ENCODE measurements at places on chromosomes 4 and X. TPM values are rescaled to one million over a fixed set of nuclear protein-coding genes. Genes with fewer than 3 reads are reported as not detected.
A peak's percentile ranks its signal among the peaks of the same experiment; 100 is the strongest.

DNA sequence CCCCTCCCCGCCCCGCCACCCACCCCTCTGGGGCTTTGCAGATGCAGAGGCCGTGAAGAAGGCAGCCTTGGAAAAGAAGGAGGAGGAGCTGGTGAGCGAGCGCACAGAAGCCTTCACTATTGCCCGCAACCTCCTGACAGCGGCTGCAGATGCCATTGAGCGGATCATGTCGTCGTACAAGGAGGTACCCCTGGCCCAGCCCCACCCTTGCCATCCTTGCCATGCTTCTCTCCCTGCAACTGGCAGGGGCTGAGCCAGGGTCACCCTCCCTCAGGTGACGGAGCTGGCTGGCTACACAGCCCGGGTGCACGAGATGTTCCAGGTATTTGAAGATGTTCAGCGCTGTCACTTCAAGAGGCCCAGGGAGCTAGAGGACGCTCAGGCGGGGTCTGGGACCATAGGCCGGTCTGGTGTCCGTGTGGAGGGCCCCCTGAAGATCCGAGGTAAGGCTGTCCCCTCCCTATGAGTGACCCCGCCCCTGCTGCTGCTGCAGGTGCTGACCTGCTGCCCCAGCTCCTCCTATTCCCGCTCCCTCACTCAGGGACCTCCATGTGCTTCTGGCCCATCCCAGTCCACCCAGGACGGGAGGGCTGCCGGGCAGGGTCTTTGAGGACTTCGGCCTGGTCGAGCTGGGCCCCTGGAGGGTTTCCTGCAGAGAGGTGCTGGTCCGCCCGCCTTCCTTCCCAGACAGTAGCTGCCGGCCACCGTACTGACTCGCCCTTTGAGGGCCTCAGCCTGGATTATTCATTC, 11.6 kb downstream of the ABCD1 start:
- no peaks in the 10 kb centered on the region for H3K27me3 ChIP-seq
- DNase-seq = no peak
- no peak overlapping the region for H3K27ac ChIP-seq
- peaks cover 10% of the 10 kb centered on the region for H3K36me3 ChIP-seq
- H3K4me3 ChIP-seq = no peak overlapping the region
- H3K4me1 ChIP-seq = no peaks in the 10 kb centered on the region

HMX1 gene
- not detected for total RNA-seq

DNA sequence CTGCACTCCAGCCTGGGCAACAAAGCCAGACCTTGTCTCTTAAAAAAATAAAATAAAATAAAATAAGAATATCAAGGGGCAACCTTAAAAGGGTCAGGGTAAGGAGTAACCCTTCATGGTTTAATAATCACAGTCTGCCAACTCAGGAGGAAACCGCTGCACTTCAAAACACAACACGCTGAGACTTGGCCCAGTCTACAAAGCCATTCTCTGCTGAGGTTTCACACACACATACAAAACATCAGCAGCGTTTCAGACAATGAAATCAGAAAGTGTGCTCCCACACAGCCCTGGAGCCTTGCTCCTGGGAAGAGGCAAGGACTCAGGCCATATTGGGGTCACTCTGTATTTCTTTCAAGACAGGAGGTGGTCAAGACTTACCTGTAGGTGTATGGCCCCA, 18.3 kb downstream of the SCARB2 start:
- no peak for DNase-seq
- H3K27ac ChIP-seq = peak overlapping the region; percentile 11
- peaks cover 28% of the 10 kb centered on the region for H3K4me1 ChIP-seq

- no peaks in the 10 kb centered on the region for H3K4me1 ChIP-seq
- H3K36me3 ChIP-seq = no peaks in the 10 kb centered on the region
- DNase-seq = no peak
- H3K27me3 ChIP-seq = no peaks in the 10 kb centered on the region
These were observed 659.2 kb upstream of the AADAT start for GRCh38 chr4:170748975-170749374.

DDIT4L gene
- 3.9 TPM for total RNA-seq

DNA sequence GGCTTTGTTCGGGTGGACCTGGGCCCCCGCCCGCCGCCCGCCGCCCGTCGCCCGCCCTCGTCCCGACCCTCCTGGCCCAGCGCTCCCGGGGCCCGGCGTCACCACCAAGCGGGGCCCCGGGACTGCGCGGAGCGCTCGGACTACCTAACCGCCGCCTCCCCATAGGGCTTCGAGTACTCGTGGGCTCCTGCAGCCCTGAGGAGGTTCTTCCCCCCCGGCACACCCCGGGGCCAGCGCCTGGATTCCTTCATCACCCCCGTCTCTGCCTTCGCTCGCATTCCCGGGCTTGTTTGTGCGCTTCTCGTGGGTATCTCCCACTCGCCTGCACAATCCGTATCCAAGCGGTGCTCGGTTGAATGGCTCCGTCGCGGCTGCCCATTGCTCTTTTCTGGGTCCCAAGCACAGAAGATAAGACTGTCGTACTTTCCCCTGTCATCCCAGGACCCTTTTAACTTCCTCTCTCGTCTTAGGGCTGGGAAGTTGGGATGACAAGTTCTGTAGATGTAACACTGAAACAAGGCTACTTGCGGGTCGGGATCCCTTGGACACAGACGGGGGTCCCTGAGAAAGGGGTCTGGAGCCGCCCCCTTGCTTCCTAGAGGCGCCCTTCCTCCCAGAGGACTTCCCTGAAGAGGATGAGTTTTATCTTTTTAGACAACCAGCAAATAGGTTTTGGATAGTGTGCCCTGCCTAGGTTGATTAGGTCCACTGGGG, 565 bp downstream of the MOB1B start:
- H3K4me1 ChIP-seq = 0 out of 2 replicates have a peak, but pooled peaks cover 1% of the 10 kb centered on the region
- peak overlapping the region; percentile 88 for H3K27ac ChIP-seq
- peaks cover 15% of the 10 kb centered on the region for H3K36me3 ChIP-seq
- DNase-seq = peak; percentile 21
- H3K4me3 ChIP-seq = peak overlapping the region; percentile 83
- H3K27me3 ChIP-seq = no peaks in the 10 kb centered on the region

ARHGAP36 gene
- not detected for total RNA-seq

GLUD2 gene
- total RNA-seq = 1.6 TPM

PTCHD1 gene
- not detected for total RNA-seq

ACTRT1 gene
- total RNA-seq = not detected

DNA sequence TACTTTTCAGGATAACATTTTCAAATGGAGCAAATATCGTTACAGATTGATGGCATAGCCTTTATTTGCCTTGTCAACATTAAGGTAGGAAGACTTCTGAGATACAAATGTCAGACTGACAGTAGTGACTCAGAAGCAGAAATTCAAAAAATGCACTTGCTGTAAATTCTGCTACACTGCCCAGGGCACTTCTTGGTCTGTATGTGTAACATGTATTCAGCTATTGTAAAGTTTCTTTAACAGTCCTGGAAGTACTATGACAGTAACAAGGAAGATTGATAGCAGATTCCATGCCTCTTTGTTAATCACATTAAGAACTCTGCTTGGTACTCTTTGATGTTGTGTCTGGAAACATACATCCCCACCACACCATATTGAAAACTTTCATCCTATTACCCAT, 69.6 kb upstream of the PCDH18 start:
- H3K4me3 ChIP-seq = no peak overlapping the region
- no peaks in the 10 kb centered on the region for H3K36me3 ChIP-seq
- no peak overlapping the region for H3K27ac ChIP-seq
- peaks cover 2% of the 10 kb centered on the region for H3K4me1 ChIP-seq

DNA sequence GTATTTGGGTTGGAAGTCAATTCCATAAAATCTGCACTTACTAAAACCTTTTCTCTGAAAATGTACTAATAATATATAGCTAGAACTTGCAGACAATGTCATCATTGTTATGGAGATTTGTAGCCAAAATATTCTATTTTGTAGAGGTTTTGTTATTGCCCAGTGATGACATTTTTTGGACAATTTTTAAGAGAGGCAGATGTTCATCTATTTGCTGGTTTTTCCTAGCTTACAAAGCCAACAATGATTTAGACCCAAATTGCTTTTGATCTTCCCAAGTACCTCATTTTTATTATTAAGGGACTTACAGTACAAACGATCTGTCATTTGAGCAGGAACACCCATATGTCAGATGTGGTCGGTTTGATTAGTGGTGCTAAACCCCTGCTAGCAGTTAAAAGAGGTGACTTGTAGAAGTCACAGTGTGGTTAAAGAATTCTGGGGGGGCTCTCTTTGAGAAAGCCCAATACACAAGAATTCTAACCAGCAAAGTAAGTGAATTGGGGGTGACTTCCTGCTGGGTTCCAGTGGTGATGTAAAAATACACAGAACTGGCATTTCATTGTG, 136.2 kb downstream of the KIT start:
- DNase-seq = no peak
- no peak overlapping the region for H3K27ac ChIP-seq
- no peaks in the 10 kb centered on the region for H3K4me1 ChIP-seq
- peaks cover 3% of the 10 kb centered on the region for H3K27me3 ChIP-seq
- no peaks in the 10 kb centered on the region for H3K36me3 ChIP-seq
- no peak overlapping the region for H3K4me3 ChIP-seq

CXCR3 gene
- total RNA-seq = not detected

All from IMR-90 (cell line).